ENCODE measurements at places on chromosomes 1 and 21. TPM values are rescaled to one million over a fixed set of nuclear protein-coding genes. Genes with fewer than 3 reads are reported as not detected.

Gene SELE
- polyA plus RNA-seq = 3.1 TPM

Gene DAB1
- polyA plus RNA-seq = 24.8 TPM

Gene TEKT2
- 0.44 TPM for polyA plus RNA-seq

Gene OLIG1
- polyA plus RNA-seq = not detected

Gene ZCCHC17
- polyA plus RNA-seq = 26.8 TPM

Gene C1QC
- polyA plus RNA-seq = 81.6 TPM

Gene LEFTY2
- not detected for polyA plus RNA-seq
